Dermis microvascular lymphatic vessel endothelial cell (primary cell): ENCODE measurements at places on chromosomes 12 and 14.

- no peak for DNase-seq
Measured at GRCh38 chr12:90519285-90519684, 435.7 kb downstream of the CCER1 start.

- DNase-seq = no peak
Measured at GRCh38 chr14:35993684-35993960, 167.5 kb downstream of the BRMS1L start.

DNA sequence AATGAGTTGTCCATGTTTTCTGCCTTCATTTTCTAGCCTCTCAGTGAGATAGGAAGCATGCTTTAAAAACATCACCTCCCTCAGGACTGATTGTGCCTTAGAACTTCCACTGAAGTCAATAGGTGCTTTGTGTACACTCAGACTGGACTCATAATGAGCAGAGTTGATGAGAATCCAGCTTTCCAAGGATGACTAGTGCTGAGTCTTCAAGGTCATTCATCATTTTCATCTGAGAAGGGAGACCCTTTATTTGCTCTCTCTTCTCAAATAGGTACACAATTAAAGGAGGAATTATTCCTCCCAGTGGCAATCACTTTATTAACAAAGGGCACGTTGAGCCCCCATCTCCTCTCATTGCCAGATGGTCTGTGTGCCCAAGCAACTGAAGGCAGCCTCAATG is 210.9 kb upstream of the PRKD1 start:
- no peak for DNase-seq

- peak; percentile 82 for DNase-seq
Measured at GRCh38 chr14:89351516-89352404, 65.3 kb downstream of the FOXN3 start.

GRCh38 chr14:54387328-54387727 is 9.5 kb upstream of the CDKN3 start:
- DNase-seq = no peak

DNA sequence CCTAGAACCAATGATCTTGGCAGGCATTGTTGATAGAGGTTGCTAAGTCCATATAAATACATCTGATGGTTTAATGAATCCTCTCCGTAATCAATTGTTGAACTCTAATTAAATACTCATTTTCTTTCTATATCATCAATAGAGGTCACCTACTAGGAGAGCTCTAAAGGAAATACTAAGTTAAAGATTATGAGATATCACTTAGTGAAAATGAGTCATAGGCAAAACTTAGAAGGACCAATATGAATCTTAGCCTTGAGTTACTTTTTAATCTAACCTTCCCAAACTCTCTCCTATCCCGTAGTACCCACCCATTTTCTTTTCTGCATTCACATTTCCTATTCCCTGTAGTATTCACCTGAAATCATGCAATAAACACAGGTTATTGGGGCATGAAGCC is 50.2 kb downstream of the MBIP start:
- DNase-seq = no peak

- no peak for DNase-seq
Measured at GRCh38 chr12:15230751-15231150, 9.5 kb upstream of the RERG start.

GRCh38 chr12:29521951-29522350 is 24.5 kb upstream of the OVCH1 start:
- peak; percentile 4 for DNase-seq

- DNase-seq = no peak
Measured at GRCh38 chr12:114294303-114294685, 111.7 kb downstream of the TBX5 start.

DNA sequence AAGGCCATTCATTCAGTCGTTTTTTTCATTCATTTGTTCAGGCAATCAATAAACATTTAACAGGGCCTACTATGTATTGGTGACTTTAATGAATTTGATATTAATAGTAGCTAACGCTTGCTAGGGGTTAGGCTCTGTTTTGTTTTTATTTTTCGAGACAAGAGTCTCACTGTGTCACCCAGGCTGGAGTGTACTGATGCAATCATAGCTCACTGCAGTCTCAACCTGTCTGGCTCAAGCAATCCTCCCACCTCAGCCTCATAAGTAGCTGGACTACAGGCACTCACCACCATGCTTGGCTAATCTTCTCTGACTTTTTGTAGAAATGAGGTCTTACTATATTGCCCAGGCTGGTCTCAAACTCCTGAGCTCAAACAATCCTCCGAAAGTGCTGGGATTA is 25.6 kb upstream of the MED13L start:
- no peak for DNase-seq

- DNase-seq = no peak
Measured at GRCh38 chr14:63713058-63713457, 14.8 kb downstream of the SGPP1 start.

DNA sequence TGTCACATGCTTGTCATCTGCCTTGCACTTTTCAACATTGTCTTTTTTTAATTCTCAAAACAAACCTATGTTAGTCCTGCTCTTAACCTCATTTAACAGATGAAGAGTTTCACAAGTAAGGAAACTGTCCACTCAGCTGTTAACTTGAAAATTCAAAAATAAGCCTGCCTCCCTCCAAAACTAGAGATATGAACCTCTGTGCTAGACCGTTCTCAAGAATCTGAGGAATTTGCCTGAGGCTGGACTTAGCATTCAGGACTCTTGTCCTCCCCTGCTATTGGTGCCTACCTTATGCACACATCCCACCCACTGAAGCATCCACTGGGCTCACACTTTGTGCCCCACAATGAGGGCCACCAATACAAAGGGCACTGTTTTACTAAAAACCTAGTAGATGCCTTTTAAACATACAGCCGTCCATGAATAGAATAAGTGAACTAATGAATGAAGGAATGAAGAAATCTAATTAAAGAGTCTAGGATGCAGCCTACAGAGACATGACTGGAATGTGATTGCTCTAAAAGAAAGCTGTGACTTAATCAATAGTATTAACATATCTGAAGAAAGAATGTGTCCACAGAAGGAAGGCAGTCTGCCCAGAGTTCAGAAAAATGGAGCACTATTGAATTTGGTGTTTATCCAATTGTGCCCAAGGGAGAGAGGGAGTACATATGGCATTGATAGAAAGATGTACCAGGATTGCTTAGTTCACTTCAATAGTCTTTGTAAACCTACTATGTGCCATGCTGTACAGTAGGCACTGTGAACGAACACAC is 238.5 kb downstream of the SPTSSA start:
- no peak for DNase-seq

DNA sequence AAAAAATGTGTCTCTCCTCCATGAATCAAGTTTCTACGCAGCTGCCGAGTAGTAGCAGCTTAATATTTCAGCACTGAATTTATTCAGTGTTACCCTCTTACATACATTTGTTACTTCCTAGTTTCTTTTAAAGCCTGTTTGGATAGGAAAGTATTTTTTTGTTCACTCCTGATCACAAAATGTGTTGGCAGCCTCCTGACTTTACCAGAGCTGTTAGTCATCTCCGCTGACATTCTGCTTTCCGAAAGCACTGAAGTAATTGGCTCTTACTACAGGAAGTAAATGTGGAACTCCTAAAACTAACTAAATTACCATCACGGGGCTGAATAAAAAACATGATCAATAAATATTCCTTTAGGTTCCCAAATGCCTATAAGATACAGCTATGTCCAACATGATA is 225.5 kb downstream of the EPS8 start:
- peak; percentile 39 for DNase-seq

GRCh38 chr14:59359431-59360124 is 105.6 kb downstream of the GPR135 start:
- no peak for DNase-seq
